ENCODE measurements at places on chromosomes 4 and X. TPM values are rescaled to one million over a fixed set of nuclear protein-coding genes. Genes with fewer than 3 reads are reported as not detected.

Gene GPRIN3
- 3.7 TPM for polyA plus RNA-seq

Gene SLIT2
- not detected for polyA plus RNA-seq

Gene HSPA4L
- not detected for polyA plus RNA-seq

Gene CXCR3
- 33.6 TPM for polyA plus RNA-seq

Gene KLHL2
- 3.5 TPM for polyA plus RNA-seq

Gene SSX1
- not detected for polyA plus RNA-seq

Gene TRPC3
- polyA plus RNA-seq, result not detected

Gene TLR6
- polyA plus RNA-seq, result not detected

Gene TMEM255A
- not detected for polyA plus RNA-seq

Gene RPS6KA6
- polyA plus RNA-seq, result not detected

Gene NEUROG2
- not detected for polyA plus RNA-seq

Gene SULT1E1
- not detected for polyA plus RNA-seq

Gene TMEM156
- 21.5 TPM for polyA plus RNA-seq

Gene NLGN3
- 0.25 TPM for polyA plus RNA-seq

Gene STATH
- polyA plus RNA-seq, result not detected

Gene RBM41
- polyA plus RNA-seq, result 16.3 TPM

Gene ZCCHC18
- polyA plus RNA-seq, result 3.4 TPM

Gene DNAAF6
- not detected for polyA plus RNA-seq

Gene CNOT6L
- 60.2 TPM for polyA plus RNA-seq

Gene RS1
- not detected for polyA plus RNA-seq

Gene SYTL4
- not detected for polyA plus RNA-seq
